CD4-positive, alpha-beta T cell treated with Interleukin-2 at 100 ng/mL for 4 hours (primary cell): ENCODE measurements at places on chromosomes 11 and 22.

DNA sequence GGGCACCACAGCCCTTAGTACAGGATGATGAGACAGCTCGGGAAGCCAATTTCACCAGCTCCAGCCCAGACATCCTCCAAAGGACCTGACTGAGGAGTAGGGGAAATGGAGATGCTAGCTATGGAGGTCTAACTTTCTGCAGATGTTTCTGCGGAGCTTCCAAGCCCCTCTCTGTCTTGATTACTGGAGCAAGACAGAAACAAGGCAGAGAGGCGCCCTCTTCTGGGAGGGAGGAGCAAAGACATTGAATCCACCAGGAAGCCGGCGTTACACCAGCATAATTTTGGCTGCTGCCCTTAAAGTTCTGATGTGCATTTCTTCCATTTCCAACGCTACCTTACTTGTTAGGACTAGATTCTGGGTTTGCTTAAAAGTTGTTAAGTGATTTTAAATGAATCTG is 107.3 kb upstream of the HSD17B12 start:
- no peak for DNase-seq

DNA sequence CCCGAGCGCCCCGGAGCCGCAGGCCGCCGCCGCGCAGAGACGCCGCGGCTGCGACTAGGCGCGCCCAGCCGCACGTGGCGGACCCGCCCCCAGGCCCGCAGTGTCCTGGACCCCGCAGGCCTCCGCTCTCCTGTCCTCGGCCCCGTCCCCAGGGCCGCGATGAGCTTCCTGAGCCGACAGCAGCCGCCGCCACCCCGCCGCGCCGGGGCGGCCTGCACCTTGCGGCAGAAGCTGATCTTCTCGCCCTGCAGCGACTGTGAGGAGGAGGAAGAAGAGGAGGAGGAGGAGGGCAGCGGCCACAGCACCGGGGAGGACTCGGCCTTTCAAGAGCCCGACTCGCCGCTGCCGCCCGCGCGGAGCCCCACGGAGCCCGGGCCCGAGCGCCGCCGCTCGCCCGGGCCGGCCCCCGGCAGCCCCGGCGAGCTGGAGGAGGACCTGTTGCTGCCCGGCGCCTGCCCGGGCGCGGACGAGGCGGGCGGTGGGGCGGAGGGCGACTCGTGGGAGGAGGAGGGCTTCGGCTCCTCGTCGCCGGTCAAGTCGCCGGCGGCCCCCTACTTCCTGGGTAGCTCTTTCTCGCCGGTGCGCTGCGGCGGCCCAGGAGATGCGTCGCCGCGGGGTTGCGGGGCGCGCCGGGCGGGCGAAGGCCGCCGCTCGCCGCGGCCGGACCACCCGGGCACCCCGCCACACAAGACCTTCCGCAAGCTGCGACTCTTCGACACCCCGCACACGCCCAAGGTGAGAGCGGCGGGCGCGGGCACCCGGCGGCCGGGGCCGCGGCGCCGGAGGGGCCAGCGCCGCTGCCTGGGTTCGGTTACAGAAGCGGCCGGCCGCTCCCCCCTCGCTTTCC is 528 bp downstream of the WEE1 start:
- no peak for DNase-seq

DNA sequence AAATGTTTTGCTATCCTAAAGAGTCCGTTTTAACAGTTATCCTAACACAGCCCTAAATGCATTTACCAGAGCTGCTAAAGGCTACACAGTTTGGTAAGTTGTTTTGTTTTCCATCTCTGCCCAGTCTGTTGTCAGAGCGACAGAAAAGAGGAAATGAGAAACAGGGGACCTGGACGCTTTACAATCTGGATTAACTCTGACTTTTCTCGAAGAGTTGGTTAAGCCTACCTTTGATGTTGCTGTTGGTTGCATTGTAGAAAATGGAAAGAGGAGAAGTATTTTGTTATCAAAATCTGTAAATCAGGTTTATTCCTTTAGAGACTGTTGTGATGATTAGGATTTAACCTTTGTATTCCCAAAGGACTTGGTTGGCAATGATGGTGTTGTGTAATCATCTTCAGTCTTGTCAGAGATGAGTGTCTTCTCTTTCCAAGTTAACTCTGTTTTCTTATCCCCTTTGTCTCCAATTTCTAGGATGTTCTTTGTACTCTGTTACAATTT is 481 bp downstream of the ANGPTL5 start:
- DNase-seq, result peak; percentile 13

GRCh38 chr22:21075516-21076138 is 29.9 kb downstream of the LRRC74B start:
- no peak for DNase-seq

DNA sequence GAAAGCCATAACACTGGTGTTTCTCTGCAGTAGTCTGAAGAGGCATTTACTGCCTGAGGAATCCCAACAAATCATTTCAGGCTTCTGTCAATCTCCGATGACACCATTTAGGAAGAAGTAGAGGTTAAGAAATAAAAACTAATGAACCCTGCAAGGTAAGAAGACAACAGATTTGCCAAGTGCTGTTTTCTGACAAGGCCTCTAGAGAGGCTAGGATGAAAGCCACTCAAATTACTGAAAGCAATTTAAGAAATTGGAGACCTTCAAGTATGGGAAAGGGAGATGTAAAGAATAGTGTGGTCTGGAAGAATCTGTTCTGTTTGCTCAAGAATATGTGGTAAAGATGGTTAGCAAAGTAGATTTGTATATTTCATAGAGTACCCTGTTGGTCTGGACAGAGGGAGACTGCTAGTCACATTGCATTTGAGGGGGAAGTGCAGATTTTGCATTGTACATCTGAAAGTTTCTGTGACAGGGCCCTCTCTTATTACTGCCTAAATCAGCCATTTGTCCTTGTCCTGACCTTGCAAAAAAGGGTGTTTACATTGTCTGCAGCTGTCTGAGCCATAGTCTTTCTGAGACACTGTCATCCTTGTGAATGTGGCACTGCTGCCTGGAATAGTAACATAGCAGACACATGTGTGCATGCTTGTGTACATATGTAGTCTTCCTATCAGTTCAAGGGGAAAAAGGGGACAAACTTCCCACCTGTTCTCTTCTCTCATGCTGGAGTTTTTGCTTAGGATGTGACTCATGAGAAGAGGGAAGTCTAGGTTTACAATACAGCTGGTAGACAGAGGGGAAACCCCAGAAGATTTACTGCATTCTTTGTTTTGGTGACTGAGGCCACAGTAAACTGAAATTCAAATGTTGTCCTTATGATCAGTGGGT is 640.2 kb upstream of the KIRREL3 start:
- no peak for DNase-seq

DNA sequence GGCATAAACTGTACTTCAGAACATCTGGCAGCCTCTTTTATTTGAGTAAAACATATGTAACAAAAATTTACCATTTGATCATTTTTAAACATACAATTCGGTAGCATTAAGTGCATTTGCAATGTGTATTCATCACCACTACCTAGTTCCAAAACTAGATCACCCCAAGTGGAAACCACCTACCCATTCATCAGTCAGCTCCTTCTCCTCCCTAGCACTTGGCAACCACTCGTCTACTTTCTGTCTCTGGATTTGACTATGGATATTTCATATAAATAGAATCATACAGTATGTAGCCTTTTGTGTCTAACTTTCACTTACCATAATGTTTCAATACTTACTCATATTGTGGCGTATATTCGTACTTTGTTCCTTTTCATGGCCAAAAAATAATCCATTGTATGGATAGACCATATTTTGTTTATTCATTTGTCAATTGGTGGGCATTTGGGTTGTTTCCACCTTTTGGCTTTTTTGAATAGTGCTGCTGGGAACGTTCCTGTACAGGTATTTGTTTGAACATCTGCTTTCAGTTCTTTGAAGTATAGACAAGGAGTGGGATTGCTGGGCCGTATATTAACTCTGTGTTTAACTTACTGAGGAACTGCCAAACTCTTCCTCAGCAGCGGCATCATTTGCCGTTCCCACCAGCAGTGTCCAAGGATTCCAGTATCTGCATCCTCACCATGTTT is 27.2 kb upstream of the ADORA2A start:
- no peak for DNase-seq

DNA sequence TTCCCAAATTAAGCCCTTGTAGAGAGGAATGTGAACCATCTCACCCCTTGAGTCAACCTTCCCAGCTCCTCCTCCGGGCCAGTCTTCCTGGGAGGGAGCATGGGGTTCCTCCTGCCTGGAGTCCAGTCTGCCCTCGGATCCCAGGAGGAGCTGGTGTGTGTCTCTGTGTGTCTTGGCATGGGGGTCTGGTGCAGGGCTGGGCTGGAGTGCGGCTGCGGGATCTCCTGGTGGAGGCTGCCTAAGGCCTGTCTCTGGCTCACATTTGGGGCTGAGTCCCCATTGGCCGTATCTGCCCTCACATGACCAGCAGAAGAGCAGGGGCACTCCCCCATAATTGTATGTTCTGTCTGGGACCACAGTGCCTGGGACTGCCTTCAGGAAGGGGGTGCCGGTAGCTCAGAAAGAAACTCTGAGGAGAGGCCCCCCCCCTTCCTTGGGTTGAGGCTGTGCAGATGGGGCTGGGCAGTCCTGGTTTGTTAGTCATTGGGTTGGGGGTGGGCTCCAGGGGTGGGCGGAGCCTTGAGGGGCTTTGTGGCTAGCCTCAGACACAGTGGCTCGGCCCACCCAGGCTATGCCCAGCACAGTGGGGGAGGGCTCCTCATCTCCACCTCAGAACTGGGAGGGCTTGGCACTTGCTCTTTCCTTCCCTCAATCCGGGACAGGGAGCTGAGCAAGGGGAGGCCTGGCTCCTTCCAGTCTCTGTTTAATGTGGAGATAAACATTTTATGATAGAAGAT is 2.9 kb downstream of the C1QTNF5 start:
- DNase-seq, result no peak

DNA sequence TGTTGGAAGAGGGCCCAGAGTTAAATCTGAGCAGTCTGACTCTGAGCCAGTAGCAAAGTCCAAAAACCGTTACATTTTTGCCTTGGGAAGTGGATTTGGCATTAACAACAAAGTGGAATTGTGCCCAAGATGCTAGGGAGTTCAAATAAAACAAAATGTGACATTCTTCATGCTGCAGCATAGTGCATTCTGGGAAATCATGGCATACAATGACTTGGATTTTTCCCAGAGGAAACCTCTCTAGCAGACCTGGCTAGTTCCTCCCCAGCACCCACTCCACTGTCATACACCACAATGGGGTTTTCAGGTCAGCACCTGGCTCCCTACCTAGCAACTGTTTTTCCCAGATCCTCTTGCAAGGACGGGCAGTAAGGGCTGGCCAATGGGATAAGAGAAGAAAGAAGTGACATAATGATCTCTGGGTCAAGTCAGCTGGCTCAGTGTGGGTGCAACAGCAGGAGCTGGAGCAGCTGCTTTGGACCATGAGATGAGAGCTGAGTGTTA is 24.8 kb upstream of the CYB5R3 start:
- DNase-seq, result no peak

DNA sequence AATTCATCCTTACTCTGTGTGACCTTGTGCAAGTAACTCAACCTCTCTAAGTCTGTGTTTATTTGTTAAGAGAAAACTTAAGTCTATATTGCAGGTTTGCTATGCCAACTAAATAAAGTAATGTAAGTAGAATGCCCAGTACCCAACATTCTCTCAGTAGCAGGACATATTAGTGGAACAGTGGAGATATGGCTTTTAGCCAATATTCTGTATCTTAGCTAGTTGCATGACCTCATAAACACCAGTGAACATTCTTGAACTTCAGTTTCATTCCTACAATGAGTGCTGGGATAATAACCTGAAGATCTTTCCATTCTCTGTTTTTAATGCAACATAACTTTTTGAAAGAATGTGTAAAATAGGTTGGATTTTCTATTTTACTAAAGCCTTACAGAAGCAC is 77.0 kb downstream of the RAB38 start:
- no peak for DNase-seq

GRCh38 chr11:95076981-95077380 is 10.3 kb downstream of the SRSF8 start:
- no peak for DNase-seq

DNA sequence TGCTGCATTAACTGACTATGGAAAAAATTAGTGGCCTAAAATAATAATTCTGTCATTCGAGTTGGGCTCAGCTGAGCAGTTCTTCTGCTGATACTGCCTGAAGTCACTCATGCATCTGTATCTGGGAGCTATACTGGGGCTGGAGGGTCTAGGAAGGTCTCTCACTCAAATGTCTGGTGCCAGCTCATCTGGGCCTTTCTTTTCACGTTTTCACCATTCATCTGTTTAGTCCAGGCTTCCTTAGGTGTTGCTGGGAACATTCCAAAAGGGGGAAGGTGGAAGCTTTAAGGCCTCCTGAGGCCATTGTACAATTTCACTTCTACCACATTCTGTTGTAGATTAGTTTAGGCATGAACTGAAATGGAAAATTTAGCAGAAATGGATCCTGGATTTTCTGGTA is 28.0 kb downstream of the YAP1 start:
- no peak for DNase-seq

GRCh38 chr11:68904248-68904847 is 657 bp downstream of the IGHMBP2 start:
- DNase-seq, result peak; percentile 10

GRCh38 chr22:35174401-35175038 is 82.8 kb upstream of the HMGXB4 start:
- no peak for DNase-seq
